ENCODE measurements at places on chromosomes 6 and 20.

GRCh38 chr6:15953152-15953880 lies 175.6 kb upstream of the MYLIP start:
- no peak for DNase-seq

GRCh38 chr20:58352468-58352867 lies 36.6 kb upstream of the VAPB start:
- DNase-seq: no peak

- DNase-seq: no peak
Measured at GRCh38 chr20:5171790-5172164, 45.0 kb downstream of the CDS2 start.

DNA sequence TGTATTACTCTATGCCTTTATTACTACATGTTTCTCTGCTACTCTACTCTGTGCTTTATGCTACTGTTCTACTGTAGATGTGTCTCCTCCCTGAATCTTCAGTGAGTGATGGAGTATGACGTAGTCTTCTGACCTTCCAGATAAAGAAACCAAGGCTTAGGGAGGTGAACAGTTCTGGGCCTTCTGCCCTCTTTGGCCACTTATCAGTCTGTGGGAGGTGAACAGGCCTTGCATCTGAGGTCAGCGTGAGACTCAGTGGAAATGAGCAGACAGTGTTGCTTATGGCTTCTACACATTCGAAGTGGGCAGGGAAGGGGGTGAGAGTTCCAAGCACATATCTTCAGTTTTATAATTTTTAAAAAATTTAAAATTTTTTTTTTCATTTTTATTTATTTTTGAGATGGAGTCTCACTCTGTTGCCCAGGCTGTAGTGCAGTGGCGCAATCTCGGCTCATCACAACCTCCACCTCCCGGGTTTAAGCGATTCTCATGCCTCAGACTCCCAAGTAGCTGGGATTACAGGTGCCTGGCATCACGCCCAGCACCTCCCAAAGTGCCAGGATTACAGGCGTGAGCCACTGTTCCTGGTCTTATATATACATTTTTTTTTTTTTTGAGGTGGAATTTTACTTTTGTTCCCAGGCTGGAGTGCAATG lies 24.2 kb downstream of the MYBL2 start:
- DNase-seq: no peak

DNA sequence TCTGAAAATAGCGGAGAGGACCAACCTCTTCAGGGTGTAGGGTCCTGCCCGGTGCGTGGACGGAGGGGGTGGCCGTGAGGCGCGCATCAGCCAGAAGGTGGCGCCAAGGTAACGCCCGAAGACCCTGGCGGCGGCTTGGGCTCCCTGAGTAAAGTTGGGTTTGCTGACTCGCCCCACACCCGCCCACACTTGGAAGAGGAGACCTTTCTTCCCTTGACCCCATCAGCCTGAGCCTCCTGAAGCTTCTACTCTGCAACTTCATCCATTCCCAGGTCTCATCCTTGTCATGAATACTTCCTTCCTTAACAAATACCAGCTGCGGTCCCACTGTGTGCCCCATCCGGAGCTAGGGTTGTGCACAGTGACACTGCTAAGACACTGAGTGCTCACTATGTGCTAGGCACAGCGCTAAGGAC lies 14.6 kb downstream of the CD40 start:
- peak; percentile 68 for DNase-seq

- peak; percentile 33 for DNase-seq
Measured at GRCh38 chr20:58880994-58881752, 28.7 kb downstream of the GNAS start.

DNA sequence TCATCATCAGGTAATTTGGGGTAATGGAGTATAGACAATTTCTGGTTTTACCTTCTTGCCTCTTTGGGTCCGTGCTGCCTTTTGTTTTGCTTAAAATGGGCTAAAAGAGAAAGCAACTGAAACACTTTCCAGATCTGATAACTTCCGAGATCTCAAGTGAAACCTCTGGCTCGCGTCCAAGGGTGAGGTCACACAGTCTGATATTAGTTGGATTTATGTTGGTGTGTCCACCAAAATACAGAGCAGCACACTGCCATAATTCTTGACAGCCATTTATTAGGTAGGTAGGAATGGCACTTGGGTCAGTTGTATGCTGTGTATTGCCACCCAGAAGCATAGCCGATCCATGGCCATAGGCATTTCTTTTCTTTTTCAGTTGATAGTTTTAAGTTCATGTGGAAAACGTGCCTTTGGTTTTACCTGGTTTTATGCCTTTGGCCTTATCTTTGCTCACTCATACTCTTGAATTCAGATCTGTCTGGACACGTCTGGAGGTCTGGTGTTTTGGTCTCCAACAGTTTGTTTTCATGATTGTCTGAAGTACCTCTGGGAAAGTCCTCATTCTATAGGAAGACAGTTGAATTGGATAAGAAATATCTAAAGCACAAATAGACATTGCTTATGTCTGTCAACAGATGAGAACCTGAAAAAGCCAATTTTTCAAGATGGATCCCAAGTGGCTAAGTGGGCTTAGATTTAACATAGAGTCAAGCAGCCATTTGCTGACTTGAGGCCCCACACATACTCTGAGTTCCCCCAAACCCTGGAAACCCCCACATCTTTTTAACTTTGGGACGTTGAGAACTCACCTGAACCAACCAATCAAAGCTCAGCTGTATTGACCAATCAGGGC lies 320.8 kb downstream of the SOX4 start:
- DNase-seq: peak; percentile 43

GRCh38 chr20:40082436-40082835 lies 606.6 kb downstream of the MAFB start:
- no peak for DNase-seq

DNA sequence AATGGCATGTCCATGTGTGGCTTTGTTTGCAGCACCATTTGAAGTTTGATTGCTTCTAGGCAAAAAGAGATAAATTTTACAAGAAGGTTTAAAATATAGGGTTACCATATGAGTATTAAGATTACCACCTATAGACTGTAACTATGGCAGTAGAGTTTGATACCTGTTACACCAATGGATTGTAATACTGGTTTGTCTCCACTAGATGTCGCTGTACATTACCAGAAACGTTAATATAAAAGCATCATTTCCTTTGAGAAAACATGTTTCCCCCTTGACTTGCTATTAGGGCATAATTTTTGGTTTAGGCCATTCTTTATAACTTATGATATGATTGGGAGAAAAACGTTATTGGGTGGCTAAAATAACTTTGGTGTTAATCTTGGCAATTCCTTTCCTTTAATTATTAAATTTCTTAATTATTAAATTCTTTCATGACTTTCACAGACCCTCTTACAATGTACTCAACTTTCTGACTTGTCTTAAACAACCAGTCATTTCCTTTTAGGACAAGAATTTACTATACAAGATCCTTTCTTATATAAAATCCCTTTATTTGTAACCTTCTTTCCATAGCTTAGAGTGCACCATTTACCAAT lies 42.8 kb downstream of the HLA-DPB1 start:
- peak; percentile 9 for DNase-seq

GRCh38 chr6:66992660-66993059 lies 1285.6 kb upstream of the EYS start:
- no peak for DNase-seq

DNA sequence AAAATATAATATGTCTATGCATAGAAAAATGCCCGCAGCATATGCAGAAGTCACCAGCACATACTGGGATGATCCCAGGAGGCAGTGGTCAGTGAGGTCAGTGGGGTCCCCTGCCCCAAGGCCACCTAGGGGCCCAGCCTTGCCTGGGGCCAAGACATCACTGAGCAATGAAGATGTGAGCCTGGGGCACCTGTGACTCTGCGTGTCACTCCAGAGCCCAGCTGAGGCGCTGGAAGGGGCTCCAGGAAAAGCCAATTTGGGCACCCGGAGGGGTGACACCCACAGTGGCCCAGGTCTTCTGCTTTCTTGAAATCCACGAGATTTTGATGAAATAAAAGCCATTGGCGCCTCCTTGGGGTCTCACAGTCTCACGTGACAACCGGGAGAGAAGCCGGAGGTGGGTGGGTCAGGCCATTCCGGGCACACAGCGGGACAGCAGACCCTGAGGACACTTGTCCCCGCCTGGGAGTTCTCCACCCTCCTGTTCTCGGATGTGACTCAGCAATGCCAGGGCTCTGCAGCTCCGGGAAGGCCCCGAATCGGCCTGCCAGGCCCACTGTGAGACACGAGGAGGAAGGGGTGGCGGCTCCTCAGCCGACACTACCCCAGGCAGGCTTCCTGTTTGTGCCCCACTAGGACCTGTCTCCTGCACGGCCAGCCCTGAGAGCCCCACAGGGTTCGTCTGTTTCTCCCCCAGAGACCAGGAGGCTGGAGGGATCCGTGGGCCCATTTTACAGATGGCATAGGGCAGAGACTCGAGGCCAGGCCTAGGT lies 24.4 kb upstream of the SLCO4A1 start:
- peak; percentile 70 for DNase-seq

DNA sequence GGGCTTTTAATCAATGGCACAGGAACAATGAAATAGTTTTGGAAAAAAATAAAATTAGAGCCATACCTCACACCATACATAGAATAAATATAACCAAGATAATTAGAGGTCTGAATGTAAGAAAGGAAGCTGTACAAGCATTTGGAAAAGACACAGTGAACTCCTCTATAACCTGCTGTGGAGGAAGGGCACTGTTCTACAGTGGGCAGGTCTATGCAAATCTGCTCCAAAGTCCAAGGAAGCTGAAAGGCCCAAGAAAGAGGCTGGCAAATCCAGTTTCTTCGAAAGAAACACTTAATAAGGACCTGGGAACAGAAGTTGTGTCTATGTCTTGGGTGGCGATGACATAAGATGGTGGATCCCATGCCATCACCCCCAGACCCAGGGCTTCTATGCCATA lies 169.4 kb upstream of the RALGAPA2 start:
- DNase-seq: no peak

- no peak for DNase-seq
Measured at GRCh38 chr6:79225717-79226599, 8.5 kb downstream of the HMGN3 start.

DNA sequence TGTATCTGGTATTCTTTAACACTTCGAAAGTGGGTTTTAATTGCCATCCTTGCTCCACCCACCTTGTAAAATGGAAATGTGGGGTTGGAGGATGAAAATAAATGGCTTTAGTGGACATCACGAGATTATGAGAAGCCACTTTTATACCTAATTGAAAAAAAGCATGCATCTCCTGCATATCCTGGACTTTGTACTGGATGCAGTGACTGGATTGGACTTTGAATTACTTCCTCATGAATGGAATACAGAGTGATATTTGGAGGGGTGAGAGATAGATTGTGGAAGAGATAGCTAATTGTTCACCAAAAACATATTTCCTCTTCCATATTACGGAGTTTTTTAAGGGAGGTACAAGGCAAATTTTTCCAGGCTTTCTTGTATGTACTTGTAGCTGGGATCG lies 813.0 kb downstream of the TENT5A start:
- DNase-seq: no peak

GRCh38 chr6:101730954-101731353 lies 337.4 kb downstream of the GRIK2 start:
- DNase-seq: no peak

DNA sequence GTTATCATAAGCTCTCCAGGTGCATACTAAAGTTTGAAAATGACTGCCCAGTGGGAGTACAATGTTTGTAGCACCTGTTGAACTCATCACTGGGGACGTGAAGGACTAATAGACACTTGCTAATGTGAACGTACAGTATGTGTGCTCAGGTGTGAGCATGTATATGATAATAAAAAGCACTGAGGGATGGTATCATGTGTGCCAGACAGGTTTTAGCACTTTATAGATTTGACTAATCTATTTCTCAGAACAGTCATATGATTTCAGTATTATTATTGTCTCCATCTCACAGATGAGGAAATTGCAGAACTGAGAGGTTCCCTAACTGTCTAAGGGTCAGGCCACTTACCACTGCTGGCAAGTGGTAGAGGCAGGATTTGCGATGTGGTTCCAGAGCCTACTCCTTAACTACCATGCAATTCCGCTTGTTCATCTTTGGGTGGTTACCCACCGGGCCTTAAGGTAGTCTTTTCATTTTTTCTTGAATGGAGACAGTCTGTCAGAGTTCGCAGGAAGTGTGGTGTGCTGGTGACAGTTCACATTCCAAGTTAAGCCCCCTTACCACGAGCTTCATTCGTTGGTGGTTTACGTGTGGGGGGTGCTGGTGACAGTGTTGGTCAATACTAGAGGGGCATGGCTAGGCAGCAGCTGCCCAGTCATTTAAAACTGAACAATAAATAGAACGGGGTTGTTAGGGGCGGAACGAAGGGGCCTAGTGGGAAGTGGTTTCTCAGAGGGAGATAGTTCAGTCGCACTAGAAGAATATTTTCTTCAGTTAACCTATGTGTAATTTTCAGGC lies 46.8 kb downstream of the RREB1 start:
- no peak for DNase-seq

DNA sequence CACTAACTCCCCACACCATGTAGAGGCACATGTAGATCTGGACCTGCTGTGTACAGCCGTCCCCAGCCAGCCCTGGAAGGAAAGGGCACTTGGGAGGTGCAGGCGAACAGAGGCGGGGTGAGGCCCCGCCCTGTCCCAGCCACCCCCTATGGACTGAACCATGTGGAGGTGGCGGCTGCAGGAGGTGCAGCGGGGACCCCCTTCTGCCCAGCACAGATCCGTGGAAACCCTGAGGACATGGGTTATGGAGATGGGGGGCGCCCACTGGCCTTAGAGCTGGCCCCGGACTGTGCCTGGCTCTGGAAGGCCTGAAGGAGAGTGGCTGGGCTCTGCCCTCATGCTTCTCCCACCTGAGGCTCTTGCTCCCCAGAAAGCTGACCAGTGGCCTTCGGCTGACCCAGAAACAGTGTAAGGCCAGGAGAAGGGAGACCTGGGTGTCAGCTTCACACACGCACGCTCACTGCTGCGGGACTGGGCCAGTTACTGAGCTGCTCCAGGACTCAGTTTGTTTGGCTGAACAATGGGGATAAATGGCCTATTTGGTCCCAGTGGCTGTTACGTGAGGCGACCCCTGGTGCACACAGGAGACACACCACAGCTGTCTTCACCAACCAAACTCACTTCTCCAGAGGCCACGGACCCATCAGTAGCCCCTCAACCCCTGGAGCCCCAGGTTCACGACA lies 87.2 kb downstream of the GINS1 start:
- no peak for DNase-seq

DNA sequence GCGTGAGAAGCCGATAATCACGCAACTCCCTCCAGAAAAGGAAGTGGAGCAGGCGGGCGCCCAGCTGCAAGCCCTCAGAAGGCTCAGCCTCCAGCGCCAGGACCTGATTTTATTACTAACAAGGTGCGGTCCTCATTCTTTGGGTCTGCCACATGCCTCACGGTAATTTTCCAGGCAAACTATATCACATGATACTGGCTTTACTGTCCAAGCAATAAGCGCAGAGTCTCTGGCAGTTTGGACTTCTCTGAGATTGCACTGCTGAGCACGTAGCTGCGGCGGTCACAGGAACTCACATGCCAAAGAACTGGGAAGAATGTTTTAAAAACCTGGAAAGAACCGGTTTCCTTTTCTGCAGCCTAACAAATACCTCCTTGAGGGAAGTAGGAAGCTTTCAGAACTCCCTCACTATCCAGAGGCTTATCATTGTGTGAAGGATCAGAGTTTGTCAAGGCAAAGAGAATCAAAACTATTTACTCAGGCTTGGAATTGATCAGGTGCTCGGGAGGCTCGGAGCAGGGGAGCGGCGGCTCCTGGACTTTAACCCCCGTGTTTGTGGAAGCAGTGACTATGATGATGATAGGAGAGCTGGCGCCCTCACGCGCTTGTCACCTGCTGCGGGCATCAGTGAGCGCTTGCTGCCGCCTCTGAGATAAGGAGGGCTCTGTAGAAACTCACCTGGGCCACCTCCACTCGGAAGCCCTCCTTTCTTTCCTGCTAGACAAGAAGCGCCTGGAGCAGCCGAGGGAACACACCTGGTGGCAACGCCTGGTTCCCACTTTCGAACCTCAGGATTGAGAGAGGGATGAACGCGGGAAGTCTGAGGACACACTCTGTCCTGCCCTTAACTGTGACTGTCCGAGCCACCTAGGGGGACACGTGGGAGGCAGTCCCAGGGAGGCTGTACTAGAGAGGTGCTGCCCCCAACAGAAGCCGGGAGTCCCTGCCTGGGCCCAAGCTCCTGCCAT lies 27.2 kb upstream of the SYNJ2 start:
- DNase-seq: no peak
